ENCODE measurements at places on chromosomes 5 and 9. TPM values are rescaled to one million over a fixed set of nuclear protein-coding genes. Genes with fewer than 3 reads are reported as not detected.

CDX1 gene
- polyA plus RNA-seq: not detected

TEX48 gene
- polyA plus RNA-seq: not detected

DND1 gene
- polyA plus RNA-seq: 0.48 TPM

SEMA6A gene
- 4.6 TPM for polyA plus RNA-seq

CMYA5 gene
- polyA plus RNA-seq: 0.51 TPM

FBP2 gene
- polyA plus RNA-seq: not detected

THBS4 gene
- 1.2 TPM for polyA plus RNA-seq

FBXW11 gene
- 33.6 TPM for polyA plus RNA-seq

PCDHB16 gene
- polyA plus RNA-seq: 0.89 TPM

SLC34A1 gene
- polyA plus RNA-seq: 0.03 TPM

RMRP gene
- 51.4 TPM for polyA plus RNA-seq

PTAR1 gene
- 19.8 TPM for polyA plus RNA-seq

KIAA1958 gene
- polyA plus RNA-seq: 8.5 TPM

SH2D3C gene
- not detected for polyA plus RNA-seq

LCN15 gene
- 32.9 TPM for polyA plus RNA-seq

ARID3C gene
- not detected for polyA plus RNA-seq

PCDHGA8 gene
- polyA plus RNA-seq: 0.04 TPM

PCDHGB5 gene
- 0.08 TPM for polyA plus RNA-seq

MEIKIN gene
- not detected for polyA plus RNA-seq

DOCK2 gene
- not detected for polyA plus RNA-seq

ADAMTS6 gene
- 7.3 TPM for polyA plus RNA-seq

KIF12 gene
- polyA plus RNA-seq: 12.5 TPM

CAMK2A gene
- not detected for polyA plus RNA-seq

ZFP2 gene
- 0.29 TPM for polyA plus RNA-seq

ANKRD31 gene
- polyA plus RNA-seq: 0.01 TPM

CATSPER3 gene
- polyA plus RNA-seq: 0.33 TPM

MAP1B gene
- polyA plus RNA-seq: 3.3 TPM

PCDHB7 gene
- 0.03 TPM for polyA plus RNA-seq

ELOVL7 gene
- 4.7 TPM for polyA plus RNA-seq

IL4 gene
- not detected for polyA plus RNA-seq

RRAGA gene
- polyA plus RNA-seq: 81.5 TPM

AMACR gene
- 12.8 TPM for polyA plus RNA-seq

PAXX gene
- polyA plus RNA-seq: 18.0 TPM

RELL2 gene
- polyA plus RNA-seq: 6.4 TPM

MEF2C gene
- not detected for polyA plus RNA-seq

SOX30 gene
- polyA plus RNA-seq: not detected

PCDHGB2 gene
- polyA plus RNA-seq: 0.80 TPM

ACER2 gene
- polyA plus RNA-seq: 1.9 TPM

MARCOL gene
- polyA plus RNA-seq: not detected

BNC2 gene
- not detected for polyA plus RNA-seq

BRD8 gene
- polyA plus RNA-seq: 57.6 TPM

TRIM14 gene
- polyA plus RNA-seq: 10.7 TPM

RNF180 gene
- polyA plus RNA-seq: not detected

Data from HepG2 (cell line).